ENCODE measurements at places on chromosomes 4 and X.

DNA sequence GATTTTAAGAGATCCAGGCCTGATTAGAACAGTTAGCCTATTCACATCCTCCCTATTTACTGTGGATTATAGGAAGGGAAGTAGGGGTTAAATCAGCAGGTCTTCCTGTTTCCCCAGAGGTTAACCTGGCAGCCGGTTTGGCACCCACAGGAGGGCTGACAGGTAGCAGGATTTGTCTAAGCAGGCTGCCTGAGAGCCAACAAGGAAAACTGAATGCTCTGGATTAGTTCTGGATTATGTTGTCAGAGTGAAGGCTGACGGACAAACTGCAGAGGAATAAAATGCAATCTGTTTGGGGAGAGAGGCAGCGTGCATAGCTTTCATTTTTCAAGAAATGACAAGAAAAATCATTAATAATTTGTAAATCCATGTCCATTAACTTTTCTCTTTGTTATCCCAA, 397.1 kb upstream of the FAM241A start:
- no peak for DNase-seq

- DNase-seq, result no peak
Observed at GRCh38 chr4:185938654-185939053, 126.7 kb upstream of the SORBS2 start.

DNA sequence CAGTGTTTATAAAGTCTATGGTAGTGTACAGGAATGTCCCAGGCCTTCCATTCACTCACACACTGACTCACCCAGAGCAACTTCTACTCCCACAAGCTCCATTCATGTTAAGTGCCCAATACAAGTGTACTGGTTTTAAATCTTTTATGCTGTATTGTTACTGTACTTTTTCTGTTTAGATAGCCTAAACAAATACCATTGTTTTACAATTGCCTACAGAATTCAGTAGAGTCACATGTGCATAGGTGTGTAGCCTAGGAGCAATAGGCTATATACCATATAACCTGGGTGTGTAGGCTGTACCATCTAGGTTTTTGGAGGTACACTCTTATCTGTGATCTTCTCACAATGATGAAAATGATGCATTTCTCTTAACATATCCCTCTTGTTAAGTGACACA, 126.7 kb downstream of the DGKK start:
- DNase-seq, result no peak

- DNase-seq, result peak; percentile 7
Observed at GRCh38 chrX:135295238-135295943, 13.9 kb upstream of the ETDC start.

DNA sequence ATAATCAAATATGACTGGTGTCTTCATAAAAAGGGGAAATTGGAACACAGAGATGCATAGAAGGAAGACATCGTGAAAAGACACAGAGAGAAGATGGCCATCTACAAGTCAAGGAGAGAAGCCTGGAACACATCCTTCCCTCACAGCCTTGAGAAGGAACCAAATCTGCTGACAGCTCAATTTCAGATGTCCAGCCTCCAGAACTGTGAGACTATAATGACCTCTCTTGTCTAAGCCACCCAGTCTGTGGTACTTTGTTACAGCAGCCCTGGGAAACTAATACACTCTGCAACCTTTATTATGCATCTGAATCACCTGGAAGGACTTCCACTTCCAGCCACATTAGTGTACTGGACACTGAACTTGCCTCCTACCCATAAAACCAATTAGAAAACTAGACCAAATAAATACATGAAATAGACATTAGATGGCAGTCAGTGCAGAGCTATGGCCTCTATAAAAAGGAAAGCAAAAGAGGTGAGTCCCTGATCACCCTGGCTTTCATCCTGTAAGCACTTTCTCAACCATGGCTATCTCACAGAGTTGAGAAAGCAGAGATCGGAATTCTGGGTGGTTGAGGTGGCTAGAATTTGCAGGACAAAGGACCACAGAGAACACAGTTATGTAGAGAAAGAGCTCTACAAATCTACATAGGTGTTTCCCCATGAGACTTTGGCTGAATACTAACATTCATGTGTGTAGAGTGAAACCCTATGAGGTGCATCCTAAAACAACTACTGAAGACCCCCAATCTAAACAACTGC, 25.7 kb downstream of the GAB3 start:
- DNase-seq, result no peak

DNA sequence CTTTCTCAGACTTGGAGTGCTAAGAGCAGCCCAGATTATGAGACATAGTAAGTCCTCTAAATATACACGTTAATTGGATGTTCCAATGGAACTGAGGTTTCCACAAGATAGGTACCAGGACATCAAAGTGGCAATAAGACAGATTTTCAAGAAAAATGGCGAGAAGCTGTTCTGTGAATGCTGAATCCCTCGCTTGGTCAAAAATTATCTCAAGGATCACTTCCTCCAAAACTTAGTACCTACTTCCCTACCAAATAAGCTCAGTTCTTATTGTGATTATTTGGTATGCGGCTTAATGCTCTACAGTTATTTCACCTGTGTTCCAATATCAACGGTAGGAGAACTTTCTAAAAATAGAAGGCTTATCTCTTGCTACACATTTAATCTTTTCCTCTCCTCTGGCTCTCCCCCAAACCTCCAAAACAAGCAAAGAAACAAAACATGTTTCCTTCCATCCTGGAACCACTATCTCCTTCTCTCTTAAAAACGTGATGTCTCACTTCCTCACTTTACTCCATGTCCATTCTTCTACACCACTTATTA, 14.7 kb downstream of the PDGFC start:
- DNase-seq, result no peak

DNA sequence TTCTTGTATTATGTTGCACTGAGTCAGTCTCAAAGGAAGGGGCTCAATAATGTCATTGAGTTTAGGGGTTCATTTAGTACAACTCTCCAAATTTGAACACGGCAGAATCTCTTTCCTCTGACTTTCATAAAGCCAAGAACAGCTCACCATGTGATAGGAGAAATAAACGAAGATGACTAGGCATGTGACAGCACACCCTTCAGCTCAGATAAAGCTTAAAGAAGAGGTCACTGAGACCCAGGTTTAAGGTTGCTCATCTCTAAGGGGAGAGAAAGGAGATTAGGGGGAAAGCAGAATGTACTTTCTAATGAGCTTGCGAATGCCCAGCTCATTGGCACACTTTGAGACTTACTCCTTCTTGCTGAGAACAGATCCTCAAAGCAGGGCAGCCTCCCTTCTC, 89.0 kb downstream of the PLAC1 start:
- DNase-seq, result no peak

DNA sequence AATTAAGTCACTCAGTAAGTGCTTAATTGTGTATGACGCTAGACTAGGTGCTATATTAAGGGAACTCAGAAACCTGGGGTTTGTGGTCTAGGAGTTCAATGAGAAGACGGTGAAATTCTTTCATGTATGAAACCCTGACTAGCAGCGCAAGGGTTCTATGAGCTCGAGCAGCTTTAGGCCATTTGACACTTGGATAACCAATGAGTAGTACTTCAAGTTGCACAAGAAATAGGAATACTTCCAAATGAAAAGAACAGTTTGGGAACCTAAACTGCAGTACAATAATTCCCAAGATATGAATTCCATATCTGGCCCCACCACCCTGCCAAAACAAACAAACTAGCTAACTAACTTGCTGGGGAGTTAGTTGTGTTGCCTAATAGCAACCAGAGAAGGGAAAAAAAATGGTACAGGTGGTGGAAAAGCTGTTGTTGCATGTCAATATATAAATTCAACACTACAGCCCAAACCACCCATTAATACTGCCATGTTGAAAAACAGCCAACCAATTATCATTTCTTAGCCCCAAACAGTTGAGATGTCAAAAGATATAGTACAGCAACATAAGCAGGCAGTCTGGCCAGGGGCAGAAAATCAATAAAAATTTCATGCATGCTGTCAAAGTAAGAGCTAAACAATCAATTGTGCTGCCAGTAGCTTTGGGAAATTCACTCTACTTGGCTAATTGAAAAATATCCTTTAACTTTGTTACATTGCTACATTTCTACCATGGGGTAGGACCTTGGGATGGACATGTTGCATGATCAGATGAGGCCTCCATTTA, 54.6 kb upstream of the MCF2 start:
- no peak for DNase-seq

GRCh38 chr4:79362626-79363025, 36.8 kb upstream of the NAA11 start:
- no peak for DNase-seq

- no peak for DNase-seq
Observed at GRCh38 chrX:77740376-77740905, 45.6 kb downstream of the ATRX start.

DNA sequence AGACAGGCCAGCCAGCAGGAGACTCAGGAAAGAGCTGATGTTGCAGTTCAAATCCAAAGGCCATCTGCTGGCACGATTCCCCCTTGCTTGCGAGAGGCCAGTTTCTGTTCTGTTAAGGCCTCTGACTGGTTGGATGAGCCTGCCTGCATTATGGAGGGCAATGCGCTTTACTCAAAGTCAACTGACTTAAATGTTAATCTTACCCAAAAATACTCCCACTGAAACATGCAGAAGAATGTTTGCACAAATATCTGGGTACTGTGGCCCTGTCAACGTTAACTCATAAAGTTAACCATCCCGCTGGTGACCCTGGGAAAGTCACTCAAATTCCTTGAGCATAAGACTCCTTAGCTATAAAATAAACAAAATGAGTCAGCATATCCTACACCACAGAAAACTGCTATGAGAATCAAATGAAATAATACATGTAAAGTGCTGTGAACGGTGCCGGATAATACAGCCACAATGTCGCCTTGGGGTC, 326.4 kb downstream of the EVC2 start:
- DNase-seq, result no peak

DNA sequence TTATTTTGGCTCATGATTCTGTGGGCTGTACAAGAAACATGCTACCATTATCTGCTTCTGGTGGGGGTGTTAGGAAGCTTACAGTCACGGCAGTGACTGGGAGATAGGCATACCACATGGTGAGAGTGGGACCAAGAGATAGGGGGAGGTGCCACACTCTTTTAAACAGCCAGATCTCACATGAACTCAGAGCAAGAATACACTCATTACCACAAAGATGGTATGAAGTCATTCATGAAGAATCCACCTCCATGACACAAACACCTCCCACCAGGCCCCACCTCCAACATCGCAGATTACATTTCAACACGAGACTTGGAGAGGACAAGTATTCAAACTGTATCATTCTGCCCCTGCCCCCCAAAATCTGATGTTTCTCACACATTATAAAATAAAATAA, 2396.7 kb downstream of the PCDH7 start:
- DNase-seq, result no peak

- DNase-seq, result no peak
Observed at GRCh38 chr4:182272151-182272550, 28.9 kb downstream of the TENM3 start.

DNA sequence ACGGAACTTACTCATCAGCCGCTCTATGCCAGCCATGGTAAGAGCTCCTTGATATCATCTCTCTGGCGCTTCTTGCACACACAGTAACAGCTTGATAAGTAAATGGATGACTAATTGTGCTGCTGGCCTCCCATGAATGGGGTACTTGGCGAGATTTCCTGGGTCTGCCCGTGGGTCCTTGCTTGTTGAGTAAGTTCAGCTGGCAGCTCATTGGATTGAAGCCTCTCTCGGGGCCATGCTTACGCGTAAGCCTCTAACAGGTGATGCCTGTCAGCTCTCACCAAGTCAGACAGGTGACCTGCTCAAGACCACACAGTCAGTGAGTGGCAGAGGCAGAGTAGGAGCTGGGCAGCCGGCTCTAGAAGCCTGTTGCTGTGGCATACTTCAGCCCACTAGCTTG, 7.7 kb downstream of the NSG1 start:
- no peak for DNase-seq

DNA sequence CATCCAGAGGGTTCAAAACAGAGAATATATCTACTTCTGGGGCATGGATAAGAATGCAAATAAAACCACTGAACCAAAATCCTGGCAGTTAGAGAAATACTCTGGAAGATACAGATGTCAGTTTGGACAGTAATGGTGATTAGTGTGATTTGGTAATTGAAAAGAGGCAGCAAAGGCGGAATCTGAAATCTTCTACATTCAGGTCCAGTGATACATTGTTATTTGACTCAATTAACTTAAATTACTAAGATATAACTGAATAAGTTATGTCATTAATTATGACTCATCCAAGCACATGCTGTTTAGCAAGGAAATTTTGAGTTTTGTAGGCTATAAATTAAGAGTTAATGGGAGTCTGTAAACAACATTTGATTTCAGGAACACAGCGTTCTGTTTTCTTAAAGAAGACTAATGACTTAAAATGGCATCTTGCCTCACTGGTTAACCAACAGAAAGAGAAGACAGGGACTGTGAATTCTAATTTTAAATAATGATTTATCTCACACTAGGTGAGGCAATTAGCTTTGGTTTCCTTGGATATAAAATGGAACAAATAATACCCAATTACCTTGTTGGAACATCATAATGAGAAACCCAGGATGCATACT, 937.1 kb downstream of the PDHA2 start:
- no peak for DNase-seq

- no peak for DNase-seq
Observed at GRCh38 chr4:7826176-7826908, 113.3 kb downstream of the AFAP1 start.

GRCh38 chr4:17664755-17665154, 50.3 kb downstream of the MED28 start:
- no peak for DNase-seq

DNA sequence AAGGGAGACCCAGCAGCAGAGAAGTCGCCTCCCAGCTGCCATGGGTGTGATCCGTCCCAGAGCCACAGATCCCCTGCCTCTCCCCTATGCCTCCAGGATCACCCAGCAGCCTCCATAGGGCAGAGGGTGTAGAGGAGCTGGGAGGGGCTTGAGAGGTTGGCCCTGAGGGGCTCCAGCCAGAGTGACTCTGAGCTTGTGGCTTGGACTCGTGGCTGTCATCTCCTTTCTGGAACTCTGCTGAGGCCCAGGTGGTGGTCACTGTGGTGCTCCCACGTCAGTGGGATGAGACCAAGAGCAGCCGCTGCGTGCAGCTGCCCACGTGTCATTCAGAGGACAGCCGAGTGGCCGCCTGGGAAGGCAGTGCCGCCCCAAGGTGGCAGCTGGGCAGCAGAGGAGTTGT, 4.2 kb downstream of the TACC3 start:
- DNase-seq, result no peak

DNA sequence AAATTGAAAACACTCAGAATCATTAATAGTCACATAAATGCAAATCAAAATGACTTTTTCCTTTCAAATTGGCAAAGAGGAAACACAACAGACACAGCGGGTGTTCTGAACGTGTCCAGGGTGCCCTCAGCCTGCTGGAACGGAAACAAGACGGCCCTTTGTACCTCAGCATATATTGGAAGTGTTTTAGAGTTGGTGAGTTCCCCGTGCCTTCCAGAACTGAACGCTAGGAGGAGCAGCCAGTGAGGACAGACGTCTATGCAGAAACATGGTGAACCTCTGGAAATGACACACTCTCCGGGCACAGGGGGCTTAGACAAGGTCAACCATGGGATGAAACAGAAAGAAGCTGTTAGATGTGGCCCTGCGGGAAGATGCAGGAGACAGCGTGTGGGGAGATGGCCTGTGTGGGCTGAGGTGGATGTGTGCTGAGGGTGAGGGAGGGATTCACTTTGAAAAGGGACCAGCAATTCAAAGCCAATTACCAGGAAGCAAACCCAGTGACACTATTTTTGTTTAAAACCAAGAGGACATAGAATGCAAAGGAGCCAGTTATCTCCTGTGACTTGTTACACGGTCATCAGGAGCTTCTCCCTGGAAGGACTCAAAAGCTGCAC, 40.4 kb downstream of the RNF212 start:
- peak; percentile 4 for DNase-seq

GRCh38 chr4:175953960-175954521, 111.6 kb upstream of the WDR17 start:
- DNase-seq, result no peak
